AG04450 (cell line): ENCODE measurements at places on chromosomes 1 and 21. TPM values are rescaled to one million over a fixed set of nuclear protein-coding genes. Genes with fewer than 3 reads are reported as not detected.
A peak's percentile ranks its signal among the peaks of the same experiment; 100 is the strongest.

- DNase-seq = no peak
These were observed 822 bp upstream of the ELOVL1 start for GRCh38 chr1:43368646-43369020.

FAM72B gene
- polyA plus RNA-seq = 1.8 and 3.5 TPM in 2 replicates

DNA sequence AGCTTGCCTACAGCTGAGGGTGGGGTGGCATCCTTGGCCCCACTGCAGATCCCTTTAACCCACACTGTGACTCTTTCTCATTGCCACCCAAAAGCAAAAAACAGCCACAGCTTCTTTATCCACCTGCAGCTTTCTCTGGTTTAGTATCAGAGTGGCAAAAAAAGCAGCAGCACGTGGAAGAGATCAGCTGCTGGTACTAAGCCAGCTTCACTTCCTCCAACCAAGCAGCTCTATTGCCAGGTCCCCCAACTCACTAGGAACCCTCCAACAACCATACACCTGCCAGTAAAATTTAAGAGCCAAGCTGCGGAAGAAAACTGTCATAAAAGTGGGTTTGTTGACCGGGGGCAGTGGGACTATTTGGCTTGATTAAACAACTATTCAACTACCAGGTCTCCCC is 66.4 kb downstream of the KDM1A start:
- no peak for DNase-seq

- DNase-seq = no peak
These were observed 66.8 kb upstream of the ACTL8 start for GRCh38 chr1:17688217-17688810.

DNA sequence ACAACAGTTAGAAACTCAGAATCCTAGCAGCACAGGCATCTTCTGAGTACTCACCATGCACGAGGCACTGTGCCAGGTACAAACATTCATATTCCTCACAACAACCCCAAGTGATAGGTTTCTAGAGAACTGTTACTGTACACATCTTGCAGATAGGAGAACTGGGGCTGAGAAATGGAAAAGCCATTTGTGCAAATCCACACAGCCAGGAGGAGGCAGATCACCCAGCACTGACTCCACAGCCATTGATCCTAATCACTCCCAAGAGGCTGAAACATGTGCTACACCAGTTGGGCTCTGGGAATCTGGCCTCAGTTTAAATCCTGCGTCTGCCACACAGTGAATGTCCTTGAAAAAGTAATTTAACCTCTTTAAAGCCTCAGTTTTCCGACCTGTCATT is 151.0 kb downstream of the ST6GALNAC5 start:
- DNase-seq = no peak

CNIH4 gene
- 39.8 and 53.7 TPM in 2 replicates for polyA plus RNA-seq

- no peak for DNase-seq
These were observed 497.9 kb upstream of the NEGR1 start for GRCh38 chr1:72780212-72780611.

GRCh38 chr1:187516874-187517273 is 688.1 kb downstream of the PLA2G4A start:
- no peak for DNase-seq

GRCh38 chr1:190904091-190904695 is 426.5 kb upstream of the BRINP3 start:
- peak; percentile 66 for DNase-seq

DNA sequence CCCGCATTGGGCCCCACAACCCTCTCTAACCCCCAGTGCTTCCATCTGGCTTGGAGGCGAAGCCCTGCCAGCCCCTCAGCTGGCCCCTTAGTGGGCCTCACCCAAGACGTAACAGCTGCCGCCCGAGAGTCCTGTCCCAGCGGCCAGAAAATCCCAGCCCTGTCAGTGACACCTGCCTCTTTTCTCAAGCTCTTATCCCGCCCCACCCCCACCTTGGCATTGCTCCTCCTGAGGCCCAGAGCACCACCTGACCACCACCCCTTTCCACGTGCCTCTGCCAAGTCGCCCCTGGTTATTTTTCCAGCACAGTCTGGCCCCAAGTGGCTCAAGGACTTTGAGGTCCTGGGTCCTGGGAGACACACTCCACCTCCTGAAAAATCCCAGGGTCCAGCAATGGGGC is 5.9 kb upstream of the CTRC start:
- DNase-seq = no peak

DNA sequence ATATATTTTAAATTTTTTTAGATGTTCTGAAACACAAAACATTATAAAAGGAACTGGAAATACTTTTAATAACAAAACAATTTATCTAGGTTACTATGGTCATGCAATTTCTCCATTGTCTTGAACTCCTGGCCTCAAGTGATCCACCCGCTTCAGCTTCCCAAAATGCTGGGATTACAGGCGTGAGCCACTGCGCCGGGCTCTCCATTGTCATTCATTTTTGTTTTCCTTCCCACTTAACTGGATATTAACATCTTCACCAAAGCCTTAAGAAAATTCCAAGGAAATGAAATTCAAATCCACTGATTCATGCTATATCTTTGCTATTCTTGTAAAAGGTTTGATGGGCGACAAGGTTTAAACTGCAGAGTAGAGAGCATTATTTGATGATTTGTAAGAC is 279.5 kb upstream of the PKN2 start:
- DNase-seq = no peak

SPATA17 gene
- 0.61 and 0.69 TPM in 2 replicates for polyA plus RNA-seq

CNR2 gene
- polyA plus RNA-seq = not detected in 2 replicates
